Substantia nigra (tissue), 51 donors: ENCODE measurements at places on chromosomes 2 and 18.

GRCh38 chr18:49460976-49461601, 644 bp upstream of the DYM start:
- no peak for DNase-seq

GRCh38 chr2:165678882-165679281, 115.2 kb downstream of the GALNT3 start:
- DNase-seq, result no peak

DNA sequence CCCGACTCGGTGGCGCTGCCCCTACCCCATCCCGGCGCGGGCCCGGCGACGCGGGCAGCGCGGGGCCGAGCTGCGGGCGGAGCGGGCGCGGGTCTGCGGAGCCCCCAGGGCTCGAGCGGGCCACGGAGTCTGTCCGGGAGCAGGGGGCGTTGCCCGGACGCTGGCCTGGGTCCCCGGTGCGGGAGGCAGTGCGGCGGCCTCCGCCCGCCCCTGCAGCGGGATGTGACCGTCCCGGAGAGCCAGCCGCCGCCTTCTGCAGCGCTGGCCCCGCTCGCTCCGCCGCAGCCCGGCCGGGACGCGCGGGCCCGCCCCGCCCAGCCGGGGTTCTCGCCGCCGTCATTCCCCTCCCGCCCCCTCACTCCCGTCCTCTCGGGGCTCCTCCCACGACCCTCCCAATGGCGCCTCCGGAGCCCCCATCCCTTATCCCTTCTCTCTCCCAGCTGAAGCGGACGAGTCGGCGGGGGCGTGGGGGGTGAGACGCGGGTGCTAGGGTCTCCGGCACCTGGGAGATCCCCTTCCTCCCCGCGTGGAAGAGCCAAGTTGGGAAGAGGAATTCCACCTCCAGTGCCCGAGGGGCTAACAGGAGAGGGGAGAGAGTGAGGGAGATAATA, at the start of gene FNDC4:
Gene FNDC4 (minus strand): TSS at position 257 of the 611 bp plus-strand sequence. CDS start 521 bp downstream, outside the sequence.
- peak; percentile 2 for DNase-seq

DNA sequence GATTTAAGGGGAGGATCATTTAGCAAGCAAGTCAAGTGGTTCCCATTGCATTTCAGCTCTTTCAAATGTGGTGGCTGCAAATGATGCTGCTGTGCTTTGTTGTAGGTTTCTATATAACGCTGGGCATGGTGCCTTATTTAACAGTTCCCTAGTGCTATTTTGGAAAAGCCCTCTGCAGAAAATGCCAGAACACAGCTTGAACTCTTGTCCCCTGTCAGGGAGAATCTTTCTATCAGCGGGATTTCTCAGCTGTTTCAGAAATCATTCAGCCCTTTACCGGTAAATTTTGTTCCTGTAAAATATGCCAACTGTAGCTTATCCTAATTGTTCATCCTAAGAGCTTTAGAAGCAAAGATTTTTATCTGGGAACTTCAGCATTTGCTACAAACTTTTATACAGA, 77.8 kb upstream of the DTNA start:
- DNase-seq, result no peak

DNA sequence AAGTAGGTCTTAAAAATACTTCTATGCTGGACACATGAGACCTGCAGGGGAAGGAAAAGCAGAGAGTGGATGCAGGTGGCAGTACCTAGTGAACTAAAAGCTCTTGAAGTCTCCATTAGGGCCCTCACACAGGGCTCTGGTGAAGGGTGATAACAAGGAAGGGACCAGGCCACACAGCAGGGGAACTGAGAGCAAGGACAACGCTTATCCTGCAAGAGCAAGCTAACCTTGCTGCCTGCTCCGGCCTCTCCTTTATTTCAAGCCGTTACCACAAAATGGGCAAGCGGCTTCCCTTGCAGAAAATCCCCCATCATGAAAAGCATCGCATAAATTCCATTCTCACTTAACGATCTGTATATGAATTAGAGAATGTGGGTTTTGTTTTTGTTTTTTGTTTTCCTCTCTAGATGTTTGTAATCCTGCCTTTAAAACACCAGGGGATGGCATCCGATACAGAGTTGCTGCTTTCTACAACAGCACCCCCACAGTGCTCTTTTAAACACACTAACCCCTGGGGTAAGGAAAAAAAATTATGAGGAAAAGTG, 64.5 kb downstream of the CACNB4 start:
- no peak for DNase-seq

GRCh38 chr2:98444436-98445176, at the start of gene INPP4A:
TSS of gene INPP4A (plus strand) at chr2:98444858. CDS start at chr2:98520049, 75,191 bp downstream.
- peak; percentile 52 for DNase-seq
